Neural progenitor cell (in vitro differentiated cells): ENCODE measurements at places on chromosomes 1 and 21. TPM values are rescaled to one million over a fixed set of nuclear protein-coding genes. Genes with fewer than 3 reads are reported as not detected.

GRCh38 chr1:181097242-181097641, 8.7 kb downstream of the IER5 start:
- no peak for DNase-seq

- DNase-seq = peak; percentile 70
Measured at GRCh38 chr1:212700892-212701819, 1.5 kb upstream of the BATF3 start.

GRCh38 chr1:64043288-64043687, 160.1 kb upstream of the UBE2U start:
- no peak for DNase-seq

- peak; percentile 46 for DNase-seq
Measured at GRCh38 chr1:171032822-171033702, 57.6 kb upstream of the FMO3 start.

- no peak for DNase-seq
Measured at GRCh38 chr1:170274131-170274501, 128.4 kb downstream of the NTMT2 start.

GRCh38 chr21:42042651-42043050, 28.5 kb upstream of the UMODL1 start:
- no peak for DNase-seq

DNA sequence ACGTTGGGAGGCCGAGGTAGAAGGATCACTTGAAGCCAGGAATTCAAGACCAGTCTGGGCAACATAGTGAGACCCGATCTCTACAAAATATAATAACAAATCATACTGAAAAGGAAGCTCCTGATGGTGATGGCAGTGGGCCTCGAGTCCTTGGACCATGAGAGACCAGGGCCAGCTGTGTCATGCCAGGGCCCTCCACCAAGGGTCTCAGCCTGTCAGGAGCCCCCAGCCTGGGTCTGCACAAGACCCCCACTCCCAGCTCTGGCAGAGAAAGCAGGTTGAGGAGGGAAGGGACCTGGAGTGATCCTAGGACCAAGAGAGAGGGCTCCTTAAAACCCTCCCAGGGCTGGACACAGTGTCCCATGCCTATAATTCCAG, 6.7 kb upstream of the CTRC start:
- no peak for DNase-seq

DNA sequence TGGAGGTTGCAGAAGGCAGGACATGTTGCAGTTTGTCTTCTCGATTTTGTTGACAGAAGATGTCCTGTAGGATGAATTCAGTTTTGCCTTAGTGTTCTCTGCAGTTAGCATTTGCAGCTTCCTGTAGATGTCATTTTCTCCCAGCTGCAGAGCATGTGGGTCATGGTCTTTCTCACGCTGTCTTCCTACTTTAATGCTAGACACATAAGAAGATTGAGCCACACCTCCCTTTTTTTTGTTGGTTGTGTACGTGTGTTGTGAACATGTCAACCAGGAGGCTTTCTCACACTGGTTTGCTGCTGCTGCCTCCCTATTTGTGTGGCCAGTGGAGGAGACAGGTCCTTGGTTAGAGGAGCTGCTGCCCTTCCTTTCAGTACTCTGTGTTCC, 110.7 kb downstream of the VPS13D start:
- no peak for DNase-seq

GRCh38 chr1:36771660-36772284, 262.5 kb downstream of the GRIK3 start:
- DNase-seq = peak; percentile 61

- no peak for DNase-seq
Measured at GRCh38 chr1:40029608-40030007, 10.9 kb upstream of the CAP1 start.

GRCh38 chr21:32393677-32394001, 827 bp upstream of the URB1 start:
- no peak for DNase-seq

GRCh38 chr1:63429281-63429680, 61.9 kb downstream of the ALG6 start:
- DNase-seq = no peak

DNA sequence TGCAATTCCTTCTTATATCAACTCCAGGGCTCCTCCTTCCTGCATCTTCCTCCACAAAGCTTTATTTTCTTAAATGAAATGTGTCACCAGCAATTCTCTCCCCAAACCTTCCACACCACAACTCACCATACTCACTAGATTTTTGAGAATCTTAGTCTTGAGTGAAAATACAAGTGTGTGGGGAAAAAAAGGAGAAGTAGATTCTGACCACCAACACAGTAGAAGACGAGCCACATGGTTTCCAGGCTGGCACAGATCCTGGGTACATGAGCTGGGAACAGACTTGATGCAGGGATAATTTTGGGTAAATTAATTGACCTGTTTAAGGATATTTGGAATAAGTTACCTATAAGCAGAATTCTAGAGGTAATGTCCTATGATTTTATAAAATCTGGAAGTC, 72.8 kb upstream of the KCNJ15 start:
- no peak for DNase-seq

- no peak for DNase-seq
Measured at GRCh38 chr1:87212431-87213134, 116.1 kb upstream of the LMO4 start.

- peak; percentile 24 for DNase-seq
Measured at GRCh38 chr1:9058465-9058864, 11.0 kb downstream of the SLC2A5 start.

DNA sequence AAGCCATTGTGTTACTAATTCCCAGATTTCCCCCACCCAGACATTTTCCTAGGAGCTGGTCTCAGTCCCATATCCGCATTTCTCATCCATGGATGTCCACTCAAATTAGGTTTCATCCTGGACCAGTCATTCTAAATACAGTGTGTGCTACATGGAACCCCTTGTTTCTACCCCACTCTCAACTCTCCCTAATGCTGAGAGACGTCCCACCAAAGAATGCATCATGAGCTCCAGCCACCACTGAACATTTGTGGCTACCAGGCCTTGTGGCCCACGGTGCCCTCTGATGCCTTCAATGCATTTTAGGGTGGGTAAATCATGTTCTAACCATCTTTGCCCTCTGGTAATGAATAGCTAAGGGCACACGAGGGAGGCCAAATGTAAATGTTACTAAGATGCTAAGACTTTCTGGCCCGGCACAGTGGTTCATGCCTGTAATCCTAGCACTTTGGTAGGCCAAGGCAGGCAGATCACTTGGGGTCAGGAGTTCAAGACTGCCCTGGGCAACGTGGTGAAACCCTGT, 13.3 kb upstream of the RAB42 start:
- no peak for DNase-seq

- DNase-seq = no peak
Measured at GRCh38 chr1:19028546-19029129, 72.2 kb upstream of the IFFO2 start.

GRCh38 chr1:151611288-151611790, 511 bp upstream of the SNX27 start:
- DNase-seq = no peak

The PYHIN1 gene
- total RNA-seq = not detected in 2 replicates

The C2CD2 gene
- 15.3 and 19.6 TPM in 2 replicates for total RNA-seq

The AVPR1B gene
- not detected in 2 replicates for total RNA-seq

The TMEM240 gene
- total RNA-seq = 8.0 and 13.3 TPM in 2 replicates

The NR5A2 gene
- 0.12 TPM in 1 of 2 replicates, not detected in the other for total RNA-seq

The TACSTD2 gene
- total RNA-seq = 0.28 TPM in 1 of 2 replicates, not detected in the other

The GBP5 gene
- not detected in 2 replicates for total RNA-seq

The CFAP74 gene
- total RNA-seq = 0.19 TPM in 1 of 2 replicates, not detected in the other
